ENCODE measurements at places on chromosomes 2 and 18.

DNA sequence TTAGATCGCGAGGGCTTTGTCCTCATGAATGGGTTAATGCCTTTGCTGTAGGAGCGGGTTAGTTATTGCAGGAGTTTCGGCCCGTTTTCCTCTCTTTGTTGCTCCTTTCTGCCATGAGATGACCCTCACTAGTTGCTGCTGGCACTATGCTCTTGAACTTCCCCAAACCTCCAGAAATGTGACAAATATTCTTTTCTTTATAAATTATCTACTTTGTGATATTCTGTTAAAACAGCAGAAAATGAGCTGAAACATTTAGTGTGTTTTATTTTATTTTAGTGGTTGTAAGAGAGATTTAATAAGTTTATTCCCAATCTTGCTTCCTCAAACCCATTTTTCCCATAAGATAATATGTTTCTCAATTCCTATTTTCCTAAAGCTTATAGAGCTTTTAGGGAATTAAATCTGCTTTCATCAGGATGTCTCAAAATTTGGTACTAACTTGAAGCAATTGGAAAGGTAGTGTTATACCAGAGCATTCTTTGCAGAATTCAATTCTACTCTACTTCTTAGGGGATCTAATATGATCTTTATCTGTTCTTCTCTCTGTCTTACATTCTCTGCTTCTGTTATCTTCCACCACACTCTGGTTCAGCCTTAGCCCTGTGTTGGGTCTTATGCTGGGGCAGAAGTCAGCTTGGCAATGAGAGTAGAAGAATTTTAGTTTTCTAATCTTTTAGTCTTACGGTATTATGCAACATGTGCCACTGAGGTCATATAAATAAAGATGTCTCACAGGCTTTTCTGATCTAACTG is 23.1 kb downstream of the DDX1 start:
- no peak for DNase-seq

DNA sequence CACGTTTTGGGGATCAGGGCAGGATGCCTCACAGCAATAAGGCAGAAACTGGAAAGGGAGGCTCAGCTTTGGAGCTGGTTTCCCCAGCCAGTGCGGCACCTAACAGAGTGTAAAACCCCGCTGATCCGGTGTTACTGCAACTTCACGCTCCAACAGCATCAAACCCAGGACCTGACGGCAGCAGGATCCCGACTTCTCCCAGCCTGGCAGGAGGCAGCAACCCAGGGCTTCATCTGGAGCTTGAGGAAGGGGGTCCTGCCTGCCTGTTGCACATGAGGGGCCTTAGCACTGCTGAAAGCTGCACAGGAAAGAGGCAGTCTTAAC is 209.8 kb downstream of the MGAT5 start:
- no peak for DNase-seq

DNA sequence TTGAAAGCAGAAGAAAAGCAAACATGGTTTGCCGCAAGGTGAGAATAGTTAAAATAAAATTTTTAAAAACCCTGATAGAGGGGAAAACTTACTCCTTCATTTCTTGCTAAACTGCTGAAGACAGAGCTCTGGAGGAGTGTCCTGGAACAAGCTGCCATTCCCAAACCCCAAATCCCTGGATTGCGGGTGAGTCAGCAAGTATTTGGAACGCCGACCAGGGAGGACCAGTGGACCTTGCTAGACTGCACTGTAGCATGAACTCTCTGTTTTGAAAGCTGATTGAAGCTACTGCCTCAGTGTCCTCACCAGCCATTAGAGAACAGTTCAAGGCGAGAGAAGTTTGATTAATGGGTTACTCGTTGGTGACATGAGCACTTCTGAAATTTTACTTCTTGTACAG is 99.4 kb upstream of the RASGRP3 start:
- peak; percentile 54 for DNase-seq

DNA sequence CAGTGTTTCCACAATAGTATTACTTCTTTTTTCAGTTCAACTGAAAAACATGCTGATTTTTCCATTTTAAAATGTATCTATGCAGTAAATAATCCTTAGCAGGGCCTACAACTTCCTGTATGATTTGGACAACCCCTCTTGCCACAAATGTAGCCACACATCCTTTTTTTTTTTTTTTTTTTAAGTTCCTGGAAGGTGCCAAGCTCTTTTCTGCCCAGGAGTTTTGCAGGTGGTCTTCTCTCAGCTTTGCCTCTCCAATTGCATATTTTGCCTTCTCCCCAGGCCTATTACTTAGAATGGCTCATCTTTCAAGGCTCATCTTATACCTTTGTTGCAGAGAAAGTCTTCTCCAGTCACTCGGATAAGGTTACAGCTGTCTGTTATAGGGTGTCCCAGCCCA is 11.6 kb downstream of the KLHL14 start:
- DNase-seq, result no peak

GRCh38 chr2:68466361-68466777 is 725 bp downstream of the FBXO48 start:
- DNase-seq, result peak; percentile 41

GRCh38 chr18:21257386-21257785 is 15.4 kb downstream of the GREB1L start:
- peak; percentile 14 for DNase-seq

DNA sequence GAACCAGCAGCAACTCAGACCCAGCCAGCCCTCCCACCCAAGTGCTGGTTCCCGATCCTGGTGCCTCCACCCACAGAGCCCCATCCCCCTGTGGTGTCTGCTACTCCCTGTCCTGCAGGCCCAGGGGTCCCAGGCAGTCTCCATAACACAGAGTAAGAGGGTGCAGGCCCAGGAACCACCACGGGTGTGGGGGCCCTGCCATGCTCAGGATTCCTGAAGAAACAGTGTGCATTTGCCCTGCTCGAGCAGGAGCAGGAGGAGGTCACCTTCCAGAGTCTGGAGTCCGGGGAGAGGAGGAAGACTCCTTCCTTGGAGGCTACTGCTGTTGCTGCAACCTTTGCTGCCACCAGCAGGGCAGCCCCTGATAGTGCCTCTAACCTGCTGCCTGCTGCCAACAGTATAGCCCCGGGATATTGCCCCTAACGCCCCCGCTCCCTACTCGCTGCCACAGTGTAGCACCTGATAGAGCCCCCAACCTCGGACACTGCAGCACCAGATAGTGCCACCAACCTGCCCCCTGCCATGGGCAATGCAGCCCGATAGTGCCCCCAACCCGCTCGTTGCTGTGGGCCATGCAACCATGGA is 46.8 kb upstream of the ANKRD62 start:
- DNase-seq, result no peak

DNA sequence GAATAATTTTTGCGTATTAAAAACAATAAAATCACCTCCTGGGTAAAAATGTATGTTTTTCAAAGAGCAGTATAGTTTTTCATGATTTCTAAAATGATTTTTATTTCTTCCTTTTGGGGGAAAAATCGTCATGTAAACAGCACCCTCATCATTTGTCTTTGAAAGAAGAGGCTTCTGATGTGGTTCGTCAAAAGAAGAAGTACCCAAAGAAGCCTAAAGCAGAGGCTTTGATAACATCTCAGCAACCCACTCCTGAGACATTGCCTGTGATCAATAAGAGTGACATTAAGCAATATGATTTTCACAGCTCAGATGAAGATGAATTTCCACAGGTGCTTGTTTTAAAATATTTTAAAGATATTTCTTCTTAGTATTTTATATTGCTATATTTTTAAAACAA is 110.2 kb upstream of the KIF5C start:
- no peak for DNase-seq

- DNase-seq, result no peak
These were observed 45.6 kb downstream of the GPC1 start for GRCh38 chr2:240480834-240481623.

DNA sequence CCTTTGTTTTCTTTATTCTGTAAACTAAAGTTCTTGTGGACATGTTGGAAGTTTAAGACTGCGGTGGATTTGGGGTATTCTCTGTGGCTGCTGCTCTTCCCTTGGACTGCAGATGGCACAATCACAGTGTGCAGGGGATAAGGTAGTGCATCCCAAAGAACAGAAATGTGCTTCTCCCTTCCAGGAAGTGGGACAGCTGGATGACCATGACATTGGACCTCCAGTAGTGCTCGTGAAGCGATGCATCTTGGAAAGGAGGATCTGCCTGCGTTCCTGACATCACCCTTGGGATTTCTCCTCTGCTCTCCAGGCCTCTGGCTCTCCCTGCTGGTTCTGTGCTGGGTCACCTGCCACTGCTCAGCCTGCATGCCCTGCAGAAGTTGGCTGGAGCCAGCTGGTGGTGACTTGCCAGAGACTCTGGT is 109.9 kb downstream of the SLC4A3 start:
- peak; percentile 50 for DNase-seq

- peak; percentile 8 for DNase-seq
These were observed 258.8 kb downstream of the CYP26B1 start for GRCh38 chr2:71888751-71889445.

GRCh38 chr2:140200307-140200706 is 1420.1 kb upstream of the NXPH2 start:
- no peak for DNase-seq

GRCh38 chr18:76885001-76885400 is 62.6 kb downstream of the ZNF236 start:
- no peak for DNase-seq

- DNase-seq, result peak; percentile 42
These were observed 188.7 kb upstream of the COL3A1 start for GRCh38 chr2:188785490-188785889.

- DNase-seq, result no peak
These were observed 10.3 kb upstream of the INO80C start for GRCh38 chr18:35508030-35508429.

DNA sequence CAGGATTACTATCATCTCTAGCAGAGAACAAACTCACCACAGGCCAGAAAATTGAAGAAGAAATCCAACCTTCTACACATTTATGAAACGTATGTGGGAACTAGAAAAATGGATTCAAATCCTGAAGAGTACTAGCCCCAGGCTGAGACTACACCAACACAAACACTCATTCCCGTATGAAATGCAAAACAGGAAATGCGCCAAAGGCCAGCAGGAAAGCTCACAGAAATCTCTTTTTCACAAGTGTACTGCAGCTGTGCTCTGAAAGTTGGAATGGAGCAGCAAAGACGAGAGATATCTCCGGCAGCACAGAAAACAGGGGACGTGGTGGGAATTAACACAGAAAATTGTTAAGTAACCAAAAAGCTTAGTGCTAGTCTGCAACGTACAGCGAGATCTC is 913.5 kb downstream of the TDRD15 start:
- no peak for DNase-seq

- no peak for DNase-seq
These were observed 112.3 kb downstream of the GALNT1 start for GRCh38 chr18:35693829-35694228.

DNA sequence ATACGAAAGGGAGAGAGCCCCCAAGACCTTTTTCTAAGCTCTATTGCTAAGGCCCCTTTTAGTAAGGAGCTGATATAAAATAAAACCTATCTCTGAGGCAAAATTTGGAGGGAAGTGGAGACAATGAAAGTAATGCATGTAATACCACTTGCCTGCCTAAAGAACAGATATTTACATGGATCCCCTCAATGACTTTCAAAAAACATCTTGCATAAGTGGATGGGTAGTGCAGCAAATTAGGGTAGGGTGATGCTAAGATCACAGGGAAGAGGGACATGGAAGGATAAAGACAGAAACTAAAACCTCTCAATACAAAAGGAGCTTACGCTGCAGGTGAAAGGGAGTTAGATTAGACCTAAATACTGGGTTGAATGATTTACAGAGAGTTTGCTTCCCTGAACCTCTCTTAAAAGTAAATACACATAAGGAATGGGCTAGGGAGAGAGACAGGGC is 1.1 kb downstream of the ZNF513 start:
- DNase-seq, result no peak

DNA sequence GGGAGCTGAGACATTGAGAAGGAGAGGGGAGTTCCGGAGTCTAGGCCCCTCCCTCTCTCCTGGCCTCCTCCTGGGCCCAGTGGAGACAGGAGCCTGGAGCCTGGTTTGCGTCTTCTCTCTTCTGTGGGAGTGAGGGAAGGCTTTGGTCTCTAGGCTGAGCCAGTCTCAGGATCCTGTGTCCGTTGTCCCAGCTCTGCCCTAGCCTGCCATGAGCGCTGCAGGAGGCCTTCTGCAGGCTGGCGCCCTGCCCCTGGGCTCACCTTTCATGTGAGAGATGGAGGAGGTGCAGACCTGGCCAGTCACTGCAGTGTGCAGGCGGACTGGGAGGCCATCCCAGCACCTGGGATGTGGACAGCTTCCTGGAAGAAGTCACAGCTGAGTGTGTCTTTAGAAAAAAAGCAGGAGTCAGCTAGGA is 8.7 kb downstream of the IMPA2 start:
- DNase-seq, result no peak

DNA sequence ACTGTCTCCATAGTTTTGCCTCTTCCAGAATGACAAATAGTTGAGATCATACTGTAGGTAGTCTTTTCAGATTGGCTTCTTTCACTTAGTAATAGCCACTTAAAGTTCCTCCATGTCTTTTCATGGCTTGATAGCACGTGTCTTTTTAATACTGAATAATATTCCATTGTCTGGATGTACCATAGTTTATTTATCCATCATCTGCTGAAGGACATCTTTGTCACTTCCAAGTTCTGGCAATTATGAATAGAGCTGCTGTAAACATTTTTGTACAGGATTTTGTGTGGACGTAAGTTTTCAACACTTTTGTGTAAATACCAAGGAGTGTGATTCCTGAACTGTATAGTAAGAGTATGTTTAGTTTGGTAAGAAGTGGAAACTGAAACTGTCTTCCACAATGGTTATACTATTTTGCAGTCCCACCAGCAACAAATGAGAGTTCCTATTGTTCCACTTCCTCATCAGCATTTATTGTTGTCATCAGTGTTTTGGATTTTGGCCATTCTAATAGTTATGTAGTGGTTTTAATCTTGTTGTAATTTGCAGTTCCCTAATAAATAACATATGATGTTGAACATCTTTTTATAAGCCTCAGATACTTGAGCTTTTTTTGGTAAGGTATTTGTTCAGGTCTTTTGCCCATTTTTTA is 18.9 kb downstream of the LTBP1 start:
- no peak for DNase-seq

DNA sequence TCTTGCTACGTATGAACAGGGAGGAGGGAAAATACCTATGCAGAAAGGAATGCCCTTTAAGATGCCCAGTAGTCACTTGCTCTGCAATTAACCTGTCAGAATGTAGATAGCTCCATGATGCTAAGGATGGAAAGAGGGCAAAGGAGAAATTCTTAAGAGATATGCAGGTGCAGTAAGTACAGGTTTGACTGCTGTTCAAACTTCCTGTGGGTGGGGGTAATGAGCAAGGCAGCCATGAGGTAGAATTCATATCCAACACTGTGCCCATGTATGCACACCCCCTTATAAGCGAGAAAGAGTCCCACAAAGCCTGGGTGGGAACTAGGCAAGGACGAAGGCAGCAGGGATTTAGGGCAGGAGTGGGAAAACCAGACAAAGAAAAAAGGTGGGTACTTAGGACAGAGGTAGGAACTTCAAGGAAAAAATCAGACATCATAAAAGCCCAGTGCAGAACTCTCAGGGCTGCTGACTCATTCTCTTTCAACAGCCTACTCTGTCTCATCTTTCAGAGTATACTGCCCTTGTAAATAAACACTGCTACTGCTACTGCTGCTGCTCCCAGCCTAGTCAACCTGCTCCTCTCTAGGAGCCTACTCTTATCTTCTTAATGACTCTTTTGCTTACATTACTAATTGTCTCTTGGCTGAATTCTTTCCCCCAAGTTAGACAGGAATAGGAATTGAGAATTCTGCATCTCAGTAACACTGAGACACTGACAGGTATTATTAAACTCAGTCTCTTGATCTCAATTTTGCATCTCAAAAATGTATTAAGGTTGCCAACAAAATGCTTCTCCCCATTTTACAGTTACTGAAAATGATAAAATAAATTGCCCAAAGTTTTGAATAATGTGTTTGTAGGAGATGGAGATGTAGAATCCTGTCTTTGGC is 189.0 kb downstream of the PTH2R start:
- no peak for DNase-seq

Measured in AG20443 (cell line).